ENCODE measurements at places on chromosomes 6 and 20. TPM values are rescaled to one million over a fixed set of nuclear protein-coding genes. Genes with fewer than 3 reads are reported as not detected.
A peak's percentile ranks its signal among the peaks of the same experiment; 100 is the strongest.

Gene SMLR1
- not detected for total RNA-seq

Gene RHAG
- not detected for total RNA-seq

Gene C4A
- total RNA-seq, result 7.0 TPM

Gene SLC35F1
- total RNA-seq, result not detected

Gene ZNF335
- 16.3 TPM for total RNA-seq

Gene INSM1
- not detected for total RNA-seq

Gene SLC17A1
- not detected for total RNA-seq

Gene COQ3
- 14.4 TPM for total RNA-seq

Gene FERMT1
- total RNA-seq, result 20.6 TPM

DNA sequence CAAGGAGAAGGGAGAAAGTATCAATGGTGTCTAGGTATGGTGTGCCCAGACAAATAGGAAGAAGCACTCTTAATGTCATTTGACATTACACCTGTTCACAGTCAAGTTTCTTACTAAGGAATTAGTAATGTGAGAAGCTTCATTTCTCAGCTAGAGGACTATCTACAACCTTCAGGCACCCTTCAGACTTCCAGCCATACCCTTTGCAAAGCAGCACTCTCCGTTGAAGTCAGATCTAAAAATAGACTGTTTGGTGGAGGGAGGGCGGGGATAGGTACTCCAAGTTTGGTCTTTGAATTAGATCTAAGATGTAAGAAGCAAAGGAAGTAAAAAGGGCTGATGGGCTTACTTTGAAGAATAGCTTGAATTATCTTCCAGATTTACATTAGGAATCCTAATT lies 311.1 kb downstream of the SLC35F1 start:
- no peak for DNase-seq
- H3K27ac ChIP-seq, result no peak overlapping the region
- H3K36me3 ChIP-seq, result no peaks in the 10 kb centered on the region
- H3K4me3 ChIP-seq, result no peak overlapping the region
- no peaks in the 10 kb centered on the region for H3K4me1 ChIP-seq

GRCh38 chr6:169087443-169088041 lies 166.1 kb downstream of the THBS2 start:
- no peaks in the 10 kb centered on the region for H3K4me1 ChIP-seq
- no peak for DNase-seq
- no peak overlapping the region for H3K27ac ChIP-seq
- no peaks in the 10 kb centered on the region for H3K36me3 ChIP-seq
- peaks cover 31% of the 10 kb centered on the region for H3K27me3 ChIP-seq
- H3K4me3 ChIP-seq, result no peak overlapping the region

- no peaks in the 10 kb centered on the region for H3K36me3 ChIP-seq
- no peak for DNase-seq
- H3K4me3 ChIP-seq, result no peak overlapping the region
These were observed 33.6 kb downstream of the SAMHD1 start for GRCh38 chr20:36917943-36918342.

DNA sequence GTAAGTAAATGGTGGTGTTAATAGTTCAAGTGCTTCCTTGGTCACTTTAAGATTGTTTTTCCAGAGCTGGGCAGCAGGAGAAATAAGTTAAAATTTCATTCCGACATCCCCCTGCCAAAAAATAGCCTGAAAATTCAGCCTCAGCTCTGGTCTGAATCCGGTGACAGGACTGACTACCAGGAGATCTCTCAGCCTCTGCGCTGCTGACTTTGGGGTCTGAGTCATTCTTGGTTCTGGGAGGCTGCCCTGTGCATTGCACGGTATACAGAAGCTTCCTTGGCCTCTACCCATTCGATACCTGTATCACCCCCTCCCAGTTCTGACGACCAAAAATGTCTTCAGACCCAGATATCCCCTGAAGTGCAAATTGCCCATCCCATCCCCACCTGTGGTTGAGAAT lies 36.3 kb upstream of the TFAP2C start:
- H3K27ac ChIP-seq, result peak overlapping the region; percentile 84
- H3K4me3 ChIP-seq, result no peak overlapping the region
- peaks cover 52% of the 10 kb centered on the region for H3K4me1 ChIP-seq
- no peaks in the 10 kb centered on the region for H3K27me3 ChIP-seq

GRCh38 chr6:150874179-150874578 lies 8.7 kb downstream of the MTHFD1L start:
- no peak overlapping the region for H3K4me3 ChIP-seq
- no peaks in the 10 kb centered on the region for H3K4me1 ChIP-seq
- H3K36me3 ChIP-seq, result peaks cover 28% of the 10 kb centered on the region
- no peak for DNase-seq

DNA sequence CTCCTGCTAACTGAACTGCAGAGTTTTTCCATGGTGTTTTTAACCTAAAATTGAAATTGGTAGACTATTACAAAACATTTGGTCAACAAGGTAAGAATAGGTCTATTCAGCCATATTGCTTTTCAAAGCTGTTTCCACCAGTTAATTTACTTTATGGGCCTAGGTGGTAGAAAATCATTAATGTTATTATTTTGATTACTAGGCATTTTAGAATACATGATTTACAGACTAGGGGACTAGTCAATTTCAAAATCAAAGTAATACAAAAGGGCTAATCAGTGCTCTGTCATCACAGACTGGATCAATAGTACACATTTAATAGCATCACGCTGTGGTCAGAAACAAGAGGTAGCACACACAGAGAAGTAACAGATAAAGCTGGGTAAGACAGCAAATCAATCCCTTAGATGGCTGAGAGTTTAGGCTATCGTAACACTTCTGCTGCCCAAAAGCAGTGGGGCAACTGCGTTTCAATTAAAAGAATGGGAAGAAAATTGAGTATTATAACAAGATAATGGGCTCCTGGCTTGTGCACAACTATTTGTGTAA lies 114.4 kb downstream of the NRSN1 start:
- DNase-seq, result no peak
- H3K36me3 ChIP-seq, result no peaks in the 10 kb centered on the region
- no peak overlapping the region for H3K27ac ChIP-seq

DNA sequence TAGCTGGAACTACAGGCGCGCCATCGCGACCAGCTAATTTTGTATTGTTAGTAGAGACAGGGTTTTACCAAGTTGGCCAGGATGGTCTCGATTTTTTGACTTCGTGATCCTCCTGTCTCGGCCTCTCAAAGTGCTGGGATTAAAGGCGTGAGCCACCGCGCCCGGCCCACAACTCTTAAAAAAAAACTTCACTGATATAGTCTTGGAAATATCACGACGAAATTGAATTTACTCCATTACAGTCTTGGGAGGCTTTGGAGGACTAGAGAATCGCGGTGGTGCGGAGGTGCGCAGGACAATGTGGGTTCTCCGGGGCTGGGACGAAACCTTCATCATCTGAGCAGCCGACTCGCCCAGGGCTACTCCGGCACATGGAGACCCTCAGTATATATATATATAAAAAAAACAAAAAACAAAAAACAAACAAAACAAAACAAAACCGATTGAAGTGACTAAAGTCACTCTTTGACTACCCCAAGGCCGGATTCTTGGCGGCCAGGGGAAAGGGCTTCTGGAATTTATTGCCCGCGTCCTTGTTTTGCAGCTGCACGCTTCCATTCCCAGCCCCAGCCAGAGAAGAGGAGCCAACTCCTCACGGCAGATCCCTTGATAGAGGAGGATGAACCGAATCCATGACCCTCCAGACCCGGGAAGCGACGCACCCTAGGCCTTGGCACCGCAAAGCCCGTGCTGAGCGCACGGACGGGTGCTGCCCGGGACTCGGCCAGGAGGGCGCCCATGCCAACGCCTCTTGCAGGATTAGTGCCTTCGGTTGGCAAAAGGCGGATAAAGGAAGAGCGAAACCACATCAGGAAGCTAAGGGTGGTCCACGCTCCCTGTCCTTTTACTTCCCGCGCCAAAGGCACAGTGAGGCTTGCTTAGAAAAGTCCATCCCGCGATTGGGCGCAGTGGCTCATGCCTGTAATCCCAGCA lies 1.7 kb upstream of the GCM2 start:
- no peak for DNase-seq
- H3K4me3 ChIP-seq, result no peak overlapping the region
- H3K27me3 ChIP-seq, result no peaks in the 10 kb centered on the region

- H3K4me1 ChIP-seq, result peaks cover 6% of the 10 kb centered on the region
- no peaks in the 10 kb centered on the region for H3K36me3 ChIP-seq
- peak within 1 kb of the TSS; percentile 61 for H3K4me3 ChIP-seq
- DNase-seq, result no peak
- H3K27ac ChIP-seq, result no peak within 1 kb of the TSS
These were observed at the start of gene KHDC1 for GRCh38 chr6:73262671-73263569. Gene KHDC1 (minus strand): TSS chr6:73263196. CDS start chr6:73242517, 20,679 bp downstream.

DNA sequence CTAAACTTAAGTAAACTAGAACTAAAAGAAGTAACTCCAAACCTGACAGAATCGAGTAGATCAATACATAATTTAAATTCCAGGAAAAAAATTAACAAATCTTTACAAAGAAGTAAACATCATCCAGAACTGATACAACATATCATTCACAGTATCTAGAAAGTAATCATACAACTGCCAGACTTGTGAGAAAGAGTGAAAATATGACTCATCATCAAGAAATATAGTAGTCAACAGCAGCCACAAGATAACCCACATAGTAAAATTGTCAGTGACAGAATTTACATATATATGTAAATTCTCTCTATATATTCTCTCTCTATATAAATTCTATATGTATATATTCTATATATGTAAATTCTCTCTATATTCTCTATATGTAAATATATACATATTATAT lies 242.8 kb upstream of the RGS17 start:
- no peak overlapping the region for H3K27ac ChIP-seq
- H3K27me3 ChIP-seq, result no peaks in the 10 kb centered on the region
- H3K4me1 ChIP-seq, result no peaks in the 10 kb centered on the region
- no peak overlapping the region for H3K4me3 ChIP-seq
- no peaks in the 10 kb centered on the region for H3K36me3 ChIP-seq

- no peak for DNase-seq
- H3K4me3 ChIP-seq, result no peak overlapping the region
- no peaks in the 10 kb centered on the region for H3K36me3 ChIP-seq
- no peaks in the 10 kb centered on the region for H3K4me1 ChIP-seq
These were observed 119.5 kb downstream of the CDC5L start for GRCh38 chr6:44507014-44507413.

GRCh38 chr20:3739926-3740451 lies 7.5 kb downstream of the HSPA12B start:
- H3K27ac ChIP-seq, result no peak overlapping the region
- no peak for DNase-seq

- peak overlapping the region; percentile 88 for H3K4me3 ChIP-seq
- DNase-seq, result no peak
- peak overlapping the region; percentile 86 for H3K27ac ChIP-seq
- peaks cover 15% of the 10 kb centered on the region for H3K4me1 ChIP-seq
- no peaks in the 10 kb centered on the region for H3K27me3 ChIP-seq
- H3K36me3 ChIP-seq, result 0 out of 2 replicates have a peak, but pooled peaks cover 4% of the 10 kb centered on the region
These were observed 892 bp upstream of the DXO start for GRCh38 chr6:31972709-31973350.

DNA sequence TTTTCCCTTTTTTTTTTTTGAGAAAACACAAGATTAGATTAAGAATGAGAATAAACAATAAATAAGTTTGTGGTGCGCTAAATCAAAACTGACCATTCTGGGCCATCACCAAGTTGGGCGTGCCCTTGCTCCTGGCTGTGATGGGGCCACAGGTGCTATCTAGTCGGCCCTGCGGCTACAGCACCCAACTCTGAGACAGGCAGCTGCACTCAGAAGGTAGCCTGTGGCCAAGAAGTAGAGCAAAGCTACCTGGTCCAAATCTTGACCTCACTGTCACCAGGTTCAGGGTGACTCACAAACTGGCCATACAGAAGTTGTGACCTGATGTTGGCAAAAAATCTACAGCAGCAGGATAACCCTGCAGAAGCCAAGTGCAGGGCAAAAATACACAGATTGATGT lies 3.4 kb downstream of the TXNDC5 start:
- H3K36me3 ChIP-seq, result no peaks in the 10 kb centered on the region
- no peak for DNase-seq
- H3K4me3 ChIP-seq, result no peak overlapping the region

- no peak overlapping the region for H3K4me3 ChIP-seq
- peaks cover 79% of the 10 kb centered on the region for H3K36me3 ChIP-seq
- H3K27ac ChIP-seq, result peak overlapping the region; percentile 85
- no peaks in the 10 kb centered on the region for H3K27me3 ChIP-seq
- peaks cover 66% of the 10 kb centered on the region for H3K4me1 ChIP-seq
- no peak for DNase-seq
These were observed 70.2 kb downstream of the TNFRSF21 start for GRCh38 chr6:47239546-47239945.

DNA sequence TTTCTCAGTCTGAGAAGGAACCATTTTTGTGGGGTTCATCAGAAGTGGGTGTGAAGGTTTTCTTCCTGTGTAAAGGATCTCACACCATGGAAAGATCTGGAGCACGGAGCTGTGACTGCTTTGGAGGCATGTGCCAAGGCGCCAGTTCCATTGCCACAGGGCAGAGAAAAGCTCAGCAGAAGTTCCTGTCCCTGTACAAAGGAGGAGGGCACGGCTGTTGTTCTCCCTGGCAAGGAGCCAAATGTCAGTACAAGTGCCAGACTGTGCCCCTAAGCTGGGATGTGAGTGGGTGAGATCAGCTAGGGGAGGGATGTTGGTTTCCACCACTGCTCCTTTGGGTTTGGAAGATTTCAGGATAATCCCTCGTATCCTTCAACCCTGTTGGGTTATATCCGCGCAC lies 117.3 kb downstream of the CRYBG1 start:
- H3K4me3 ChIP-seq, result no peak overlapping the region
- H3K27ac ChIP-seq, result no peak overlapping the region
- no peaks in the 10 kb centered on the region for H3K27me3 ChIP-seq
- DNase-seq, result no peak

DNA sequence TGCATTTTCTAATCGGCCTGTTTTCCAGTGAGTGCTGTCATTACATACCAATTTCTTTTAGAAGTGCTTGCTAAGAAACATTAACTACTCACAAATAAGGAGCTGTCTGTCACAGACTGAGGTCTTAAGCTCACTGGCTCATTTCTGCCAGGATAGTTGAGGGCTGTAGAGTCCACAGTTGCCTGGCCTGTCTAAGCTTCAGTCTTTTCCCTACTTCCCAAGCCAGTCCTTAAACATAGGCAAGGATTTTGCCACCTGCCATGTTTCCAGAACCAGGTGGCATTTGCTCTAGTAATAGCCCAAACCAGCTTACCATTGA lies 84.7 kb downstream of the LINC00237 start:
- no peaks in the 10 kb centered on the region for H3K4me1 ChIP-seq
- no peak overlapping the region for H3K27ac ChIP-seq
- no peaks in the 10 kb centered on the region for H3K36me3 ChIP-seq
- peaks cover 88% of the 10 kb centered on the region for H3K27me3 ChIP-seq
- DNase-seq, result no peak
- H3K4me3 ChIP-seq, result no peak overlapping the region

- H3K4me1 ChIP-seq, result no peaks in the 10 kb centered on the region
- H3K36me3 ChIP-seq, result no peaks in the 10 kb centered on the region
- no peak overlapping the region for H3K4me3 ChIP-seq
- no peaks in the 10 kb centered on the region for H3K27me3 ChIP-seq
These were observed 91.3 kb upstream of the HEY2 start for GRCh38 chr6:125658136-125658535.
